HEK293T (cell line): ENCODE measurements at places on chromosomes 5 and 9.
A peak's percentile ranks its signal among the peaks of the same experiment; 100 is the strongest.

- no peak for DNase-seq
These were observed 96.5 kb upstream of the SLCO6A1 start for GRCh38 chr5:102595332-102595731.

- no peak for DNase-seq
These were observed 79.8 kb upstream of the MAMDC2 start for GRCh38 chr9:69963803-69964202.

GRCh38 chr5:78640662-78641474, 7.7 kb downstream of the LHFPL2 start:
- DNase-seq = no peak

GRCh38 chr5:101482931-101483330, 579.8 kb upstream of the ST8SIA4 start:
- DNase-seq = no peak

- no peak for DNase-seq
These were observed 237.9 kb downstream of the CACNA1B start for GRCh38 chr9:138115506-138115905.

DNA sequence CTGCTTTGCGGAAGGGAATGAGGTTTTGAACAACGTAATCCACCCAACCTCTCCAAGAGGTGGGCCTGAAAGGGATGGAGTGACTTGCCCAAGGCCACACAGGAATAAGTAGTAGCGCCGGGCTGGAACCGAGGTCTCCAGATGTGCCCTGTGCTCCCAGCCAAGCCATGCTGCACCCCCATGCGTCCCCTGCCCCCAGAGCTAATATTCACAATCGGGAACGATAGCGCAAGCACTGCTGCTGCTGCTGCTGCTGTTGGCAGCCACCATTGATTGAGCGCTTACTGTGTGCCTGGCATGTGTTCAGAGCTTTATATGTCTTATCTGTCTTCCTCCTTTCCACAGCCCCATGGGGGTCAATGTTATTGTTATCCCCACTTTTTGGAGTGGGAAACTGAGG, 43.9 kb downstream of the AMBP start:
- DNase-seq = no peak

DNA sequence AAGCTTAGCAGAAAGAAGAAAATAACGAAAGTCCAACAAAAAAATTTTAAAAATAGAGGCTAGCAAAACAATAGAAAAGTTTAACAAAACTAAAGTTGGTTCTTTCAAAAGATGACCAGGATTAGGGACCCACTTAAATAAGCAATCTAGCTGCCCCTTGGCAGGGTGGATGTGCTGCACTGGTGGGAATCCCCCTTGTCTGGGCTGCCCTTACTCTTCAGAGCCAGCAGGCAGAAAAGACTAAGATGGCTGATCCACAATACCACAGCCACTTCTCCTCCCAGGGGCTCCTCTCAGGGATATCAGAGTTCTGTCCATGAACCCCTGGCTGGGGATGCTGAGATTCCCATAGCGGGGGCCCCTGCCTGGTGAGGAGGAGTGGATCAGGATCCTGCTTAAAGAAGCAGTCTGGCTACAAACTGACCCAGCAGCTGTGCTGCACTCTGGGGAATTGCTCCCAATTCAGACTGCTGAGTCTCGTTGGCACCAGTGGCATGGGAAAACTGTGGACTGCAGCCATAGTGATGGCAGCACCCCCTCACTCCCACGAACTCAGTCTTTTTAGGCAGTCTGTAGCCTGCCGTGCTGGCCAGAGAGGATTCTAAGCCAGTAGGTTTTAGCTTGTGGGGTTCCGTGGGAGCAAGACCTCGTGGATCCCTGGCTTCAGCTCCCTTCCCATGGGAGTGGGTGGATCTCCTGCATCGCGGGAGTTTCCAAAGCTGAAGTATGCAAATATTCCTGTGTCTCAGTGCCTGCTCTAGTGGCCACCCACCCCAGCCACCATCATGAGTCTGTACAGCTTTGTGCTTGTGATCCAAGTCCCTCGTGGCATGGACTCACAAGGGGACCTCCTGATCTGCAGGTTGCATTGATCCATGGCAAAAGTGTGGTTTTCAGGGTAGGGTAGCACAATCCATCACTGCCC, 2.9 kb upstream of the INSL6 start:
- DNase-seq = no peak

DNA sequence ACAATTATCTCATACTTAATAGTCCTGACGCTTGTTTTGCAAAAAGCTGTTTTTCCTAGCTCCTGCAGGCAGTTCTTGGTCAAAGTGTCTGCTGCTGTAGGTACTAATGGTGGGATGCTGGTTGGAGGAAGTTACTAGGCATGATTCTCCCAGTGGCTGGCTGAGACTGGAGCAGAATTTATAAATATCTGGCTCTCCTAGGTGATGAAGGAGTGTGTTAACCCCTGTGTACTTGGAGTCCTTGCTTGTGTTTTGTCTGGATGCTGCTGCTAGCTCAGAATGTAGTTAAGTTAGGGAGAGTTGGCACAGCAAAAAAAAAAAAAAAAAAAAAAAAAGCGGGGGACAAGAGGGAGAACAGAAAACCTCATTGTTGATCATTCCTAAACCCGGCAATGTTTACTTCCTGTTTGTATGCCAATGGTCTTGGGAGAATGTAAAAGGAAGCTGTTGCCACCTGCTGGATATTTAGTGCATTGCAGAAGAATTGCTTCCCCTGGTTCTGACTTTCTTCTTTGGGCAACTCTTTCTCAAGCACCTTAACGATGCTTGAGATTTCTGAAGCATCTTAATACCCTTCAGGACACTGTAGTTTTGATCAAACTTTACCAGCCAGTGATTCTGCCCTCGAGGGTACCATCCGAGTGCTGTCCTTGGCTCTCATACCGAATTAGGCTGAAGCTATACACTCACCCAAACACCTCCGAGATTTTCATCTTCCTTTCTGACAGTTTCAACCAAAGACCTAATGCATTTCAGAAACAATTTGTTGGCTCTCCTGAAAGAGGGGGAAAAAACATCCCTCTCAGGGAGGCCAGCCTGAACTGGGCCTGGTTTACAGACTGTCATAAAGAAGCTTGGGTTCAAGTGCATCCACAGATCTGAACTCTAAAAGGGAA, 71.7 kb upstream of the WWC1 start:
- peak; percentile 81 for DNase-seq

- peak; percentile 30 for DNase-seq
These were observed 932 bp downstream of the SLC12A2 start for GRCh38 chr5:128084228-128085167.

DNA sequence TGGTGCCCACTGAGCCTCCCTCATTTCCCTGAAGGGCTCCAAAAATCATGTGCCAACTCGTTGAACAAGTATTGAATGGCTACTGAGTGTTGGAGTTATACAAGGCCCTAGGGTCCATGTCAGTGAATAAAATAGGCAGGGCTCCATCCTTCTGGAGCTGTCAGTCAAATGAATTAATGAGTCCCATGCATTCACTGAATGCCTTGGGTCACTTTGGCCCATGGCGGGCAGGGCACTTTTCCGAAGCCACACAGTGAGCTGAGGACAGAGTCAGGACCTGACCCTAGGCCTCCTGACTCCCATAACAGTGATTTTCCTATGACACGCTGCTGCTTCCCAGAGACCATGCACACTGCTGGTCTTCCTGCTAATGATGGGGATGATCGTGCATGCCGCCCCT, 27.3 kb upstream of the SLC36A1 start:
- no peak for DNase-seq

DNA sequence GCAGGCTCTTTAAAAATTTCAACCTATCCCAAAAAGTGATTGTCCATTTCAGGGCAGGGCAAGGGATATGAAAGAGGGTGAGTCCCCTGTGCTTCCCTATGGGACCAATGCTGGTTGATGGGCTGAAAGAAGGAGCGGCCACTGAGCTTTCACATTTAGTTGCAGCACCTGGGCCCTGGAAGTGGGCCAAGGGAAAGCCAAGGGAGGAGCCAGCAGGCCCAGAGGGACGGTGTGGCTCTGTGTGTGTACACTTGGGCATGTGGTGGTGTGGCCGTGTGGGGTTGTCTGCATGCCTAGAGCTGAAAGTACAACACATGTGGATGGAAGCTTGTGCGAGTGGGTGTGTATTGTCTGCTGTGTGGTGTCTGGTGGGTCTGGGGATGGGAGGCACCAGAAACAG, 14.0 kb upstream of the PSMD5 start:
- DNase-seq = no peak

GRCh38 chr9:36868586-36869282, 165.3 kb downstream of the PAX5 start:
- DNase-seq = no peak

DNA sequence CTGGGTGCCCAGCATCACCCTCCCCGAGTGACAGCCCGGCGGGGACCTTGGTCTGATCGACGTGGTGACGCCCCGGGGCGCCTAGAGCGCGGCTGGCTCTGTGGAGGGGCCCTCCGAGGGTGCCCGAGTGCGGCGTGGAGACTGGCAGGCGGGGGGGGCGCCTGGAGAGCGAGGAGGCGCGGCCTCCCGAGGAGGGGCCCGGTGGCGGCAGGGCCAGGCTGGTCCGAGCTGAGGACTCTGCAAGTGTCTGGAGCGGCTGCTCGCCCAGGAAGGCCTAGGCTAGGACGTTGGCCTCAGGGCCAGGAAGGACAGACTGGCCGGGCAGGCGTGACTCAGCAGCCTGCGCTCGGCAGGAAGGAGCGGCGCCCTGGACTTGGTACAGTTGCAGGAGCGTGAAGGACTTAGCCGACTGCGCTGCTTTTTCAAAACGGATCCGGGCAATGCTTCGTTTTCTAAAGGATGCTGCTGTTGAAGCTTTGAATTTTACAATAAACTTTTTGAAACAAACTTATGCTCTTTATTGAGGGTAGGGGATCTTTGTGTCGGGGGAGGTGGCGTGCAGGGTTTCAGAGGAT, 1.3 kb downstream of the GADD45G start:
- no peak for DNase-seq

GRCh38 chr5:113176196-113176595, 199.6 kb downstream of the DCP2 start:
- no peak for DNase-seq

GRCh38 chr5:143228597-143229293, 174.7 kb downstream of the NR3C1 start:
- DNase-seq = no peak

- DNase-seq = no peak
These were observed 717.9 kb upstream of the WWC1 start for GRCh38 chr5:167573370-167574127.

DNA sequence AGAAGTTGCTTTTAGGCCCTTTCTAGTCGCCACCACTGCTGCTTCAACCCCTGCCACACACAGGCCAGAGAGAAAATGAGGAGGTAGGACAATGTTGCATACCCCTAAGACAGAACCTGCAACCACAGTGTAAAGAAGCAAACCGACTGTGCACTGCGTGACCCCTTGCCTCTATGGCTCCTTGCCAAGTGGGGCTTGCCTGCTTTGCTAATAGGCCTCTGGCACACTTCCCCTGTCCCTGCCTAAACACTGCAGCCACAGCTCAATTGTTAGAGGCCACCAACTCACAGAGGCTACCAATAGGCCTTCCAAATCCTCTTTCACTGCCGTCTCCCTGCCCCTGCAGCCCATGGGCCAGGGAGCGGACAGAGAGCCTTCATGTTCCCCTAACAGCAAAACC, 280.1 kb downstream of the CDH10 start:
- DNase-seq = no peak

- DNase-seq = no peak
These were observed 42.8 kb upstream of the LHFPL2 start for GRCh38 chr5:78691084-78691960.

- no peak for DNase-seq
These were observed 622.3 kb downstream of the SEMA5A start for GRCh38 chr5:8923526-8923925.

DNA sequence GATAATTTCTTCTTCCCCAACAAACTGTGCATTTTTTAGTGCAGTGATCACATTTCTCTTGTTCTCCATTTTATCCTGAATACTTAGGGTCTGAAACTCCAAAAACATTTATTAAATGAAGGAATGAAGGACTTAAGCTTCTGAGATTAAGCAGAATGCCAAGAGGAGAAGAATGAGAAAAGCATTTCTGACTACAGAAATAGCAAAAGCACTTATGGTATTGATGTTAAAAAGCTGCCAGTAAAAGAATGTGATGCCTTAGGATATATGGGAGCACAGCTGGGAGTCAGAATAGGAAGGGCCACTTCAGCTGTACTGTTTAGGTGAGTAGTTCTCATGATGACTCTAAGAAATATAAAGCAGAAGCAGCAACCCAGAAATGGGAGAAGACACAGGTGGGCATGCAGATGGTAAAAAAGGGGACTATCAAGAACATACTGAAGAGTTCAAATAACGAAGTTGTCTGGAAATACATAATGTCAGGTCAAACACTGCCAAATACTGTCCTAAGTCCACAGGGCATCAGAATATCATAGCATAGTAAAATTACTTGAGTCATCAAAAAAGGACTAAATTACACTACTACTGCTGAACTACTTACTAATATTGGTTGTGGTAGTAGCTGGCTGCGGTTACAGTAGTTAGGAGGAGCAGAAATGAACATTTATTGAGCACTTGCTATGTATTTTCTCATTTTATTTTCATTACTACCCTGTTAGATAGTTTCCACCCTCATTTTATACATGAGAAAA, 132.7 kb downstream of the MAPKAP1 start:
- no peak for DNase-seq

GRCh38 chr5:68225188-68225910, 9.8 kb downstream of the PIK3R1 start:
- no peak for DNase-seq

GRCh38 chr9:98706651-98707165, 2.0 kb downstream of the GABBR2 start:
- no peak for DNase-seq

DNA sequence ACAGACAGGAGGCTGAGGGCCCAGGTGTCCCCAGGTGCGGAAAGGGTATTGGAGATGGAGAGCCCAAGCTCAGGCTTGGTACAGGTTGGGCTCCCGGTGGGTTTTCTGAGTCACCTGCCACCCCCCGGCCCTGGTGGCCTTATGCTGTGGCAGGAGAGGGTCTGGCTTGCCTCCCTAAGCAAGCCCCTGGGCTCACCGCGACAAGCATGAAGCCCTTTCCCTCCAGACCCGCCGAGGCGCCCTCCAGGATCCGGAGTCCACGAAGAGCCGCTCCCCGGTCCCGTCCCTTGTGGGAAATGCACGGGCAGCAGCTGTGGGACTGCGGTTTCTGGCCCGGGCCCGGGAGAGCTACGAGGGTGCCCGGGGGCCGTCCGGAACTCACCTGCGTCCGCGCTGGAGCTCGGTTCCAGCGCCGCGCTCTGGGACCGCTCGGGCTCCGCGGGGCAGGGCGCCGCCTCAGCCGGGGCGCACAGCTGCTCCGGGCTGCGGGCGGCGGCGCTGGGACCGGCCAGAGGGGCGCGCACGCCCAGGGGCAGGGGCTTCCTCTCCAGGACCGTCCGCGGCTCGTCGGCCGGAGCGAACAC, 757 bp downstream of the SAPCD2 start:
- no peak for DNase-seq
